ENCODE measurements at places on chromosomes 12 and 14.
A peak's percentile ranks its signal among the peaks of the same experiment; 100 is the strongest.

GRCh38 chr12:31205054-31205453 lies 120.9 kb downstream of the SINHCAF start:
- no peak for DNase-seq

DNA sequence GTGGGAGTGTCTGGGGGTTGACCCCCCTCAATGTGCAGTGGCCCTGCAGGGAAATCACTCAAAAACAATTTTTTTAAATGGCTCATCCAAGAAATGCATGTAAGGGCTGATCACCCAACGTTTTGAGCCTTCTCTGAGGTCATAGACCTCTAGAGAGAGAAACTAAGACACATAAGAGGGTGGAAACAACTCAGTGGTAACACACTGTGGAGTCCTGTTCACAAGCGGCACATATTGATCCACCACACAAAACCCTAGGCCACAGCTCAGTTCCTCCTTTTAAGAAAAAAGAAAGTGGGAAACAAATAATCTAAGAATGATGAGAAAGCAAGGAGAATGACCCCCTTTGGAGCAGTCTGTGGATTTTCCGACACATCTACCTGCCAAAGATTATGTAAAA lies 83.0 kb upstream of the METAP2 start:
- no peak for DNase-seq

DNA sequence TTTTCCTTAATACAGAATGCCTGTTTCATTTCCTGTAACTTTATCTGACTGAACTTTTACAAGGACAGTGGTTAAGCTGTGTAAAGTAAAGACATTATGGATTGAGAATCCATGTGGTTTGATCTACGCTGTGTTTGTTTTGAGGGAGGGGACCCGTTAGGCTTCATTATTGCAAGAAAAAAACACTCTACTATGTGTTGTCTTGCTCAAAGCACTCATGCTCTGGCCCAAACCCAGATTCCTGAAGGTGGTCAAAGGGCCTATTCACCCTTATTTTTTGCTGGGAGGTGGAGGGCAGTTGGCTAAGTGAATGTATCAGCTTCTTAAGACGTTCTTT lies 11.9 kb downstream of the RNF10 start:
- DNase-seq: no peak

GRCh38 chr12:92289629-92290349 lies 144.1 kb upstream of the BTG1 start:
- no peak for DNase-seq

- DNase-seq: no peak
Observed at GRCh38 chr12:1488908-1489381, 105.4 kb downstream of the FBXL14 start.

GRCh38 chr14:65548878-65549277 lies 136.3 kb downstream of the FUT8 start:
- DNase-seq: no peak

- no peak for DNase-seq
Observed at GRCh38 chr12:50363141-50363540, 33.3 kb downstream of the FAM186A start.

DNA sequence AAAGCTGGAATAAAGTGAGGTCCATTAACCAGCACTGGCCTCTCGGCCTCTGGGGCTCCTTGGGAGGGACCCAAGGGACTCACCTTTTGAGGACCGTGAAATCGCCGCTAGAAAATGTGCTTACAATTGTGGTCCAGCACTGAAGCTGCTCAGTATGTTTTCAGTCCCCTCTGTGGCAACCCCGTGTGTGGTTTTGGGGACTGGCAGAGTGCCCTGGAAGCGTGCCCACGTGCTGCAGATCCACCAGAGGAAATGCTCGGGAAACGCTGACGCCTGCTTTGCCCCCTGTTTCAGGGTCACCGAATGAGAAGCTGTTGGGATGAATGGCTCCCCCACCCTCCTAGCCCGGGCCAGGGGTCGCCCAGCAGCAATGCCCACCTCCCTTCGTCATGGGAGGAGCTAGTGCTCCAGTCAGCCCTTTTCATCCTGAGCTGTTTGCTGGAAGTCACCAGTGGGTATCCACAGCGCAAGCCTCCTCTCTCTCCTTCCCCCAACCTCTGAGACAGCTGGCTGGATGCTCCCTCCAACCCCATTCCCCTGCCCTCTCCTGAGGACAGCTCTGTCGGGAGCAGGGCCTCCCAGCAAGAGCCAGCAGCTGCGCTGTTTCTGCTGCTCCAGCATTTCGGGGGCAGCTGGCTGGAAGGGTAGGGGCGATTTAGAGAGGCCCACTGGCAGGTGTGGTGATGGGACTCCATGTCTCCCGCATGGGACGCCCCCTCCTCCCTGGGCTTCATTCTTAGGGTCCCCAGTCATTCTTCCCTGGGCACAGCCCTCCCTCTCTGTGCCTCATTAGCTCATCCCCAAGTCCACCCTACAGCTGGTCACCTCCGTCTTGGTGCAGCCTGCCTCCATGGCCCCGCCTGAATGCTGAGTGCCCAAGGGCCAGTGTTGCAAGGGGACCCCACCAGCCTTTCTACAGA lies 33.2 kb upstream of the PPP1R13B start:
- no peak for DNase-seq

DNA sequence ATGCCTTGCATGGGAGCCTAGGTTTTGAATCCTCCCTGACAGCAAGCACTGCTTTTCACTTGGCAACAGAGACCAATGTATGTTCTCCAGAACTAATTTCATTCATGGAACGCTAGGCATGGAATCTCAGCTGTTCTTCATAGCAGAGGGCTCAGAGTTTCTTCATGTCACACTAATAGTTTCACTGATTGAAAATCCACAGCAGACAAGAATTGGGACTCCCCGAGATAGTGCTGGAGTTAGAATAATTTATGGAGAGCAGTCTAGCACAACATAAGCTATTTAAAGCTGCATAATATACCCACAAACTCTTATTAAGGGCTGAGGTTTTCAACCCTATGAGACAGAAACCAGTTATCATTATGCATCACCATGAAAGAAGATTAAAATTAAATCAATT lies 342.5 kb downstream of the TMEM132D start:
- no peak for DNase-seq

DNA sequence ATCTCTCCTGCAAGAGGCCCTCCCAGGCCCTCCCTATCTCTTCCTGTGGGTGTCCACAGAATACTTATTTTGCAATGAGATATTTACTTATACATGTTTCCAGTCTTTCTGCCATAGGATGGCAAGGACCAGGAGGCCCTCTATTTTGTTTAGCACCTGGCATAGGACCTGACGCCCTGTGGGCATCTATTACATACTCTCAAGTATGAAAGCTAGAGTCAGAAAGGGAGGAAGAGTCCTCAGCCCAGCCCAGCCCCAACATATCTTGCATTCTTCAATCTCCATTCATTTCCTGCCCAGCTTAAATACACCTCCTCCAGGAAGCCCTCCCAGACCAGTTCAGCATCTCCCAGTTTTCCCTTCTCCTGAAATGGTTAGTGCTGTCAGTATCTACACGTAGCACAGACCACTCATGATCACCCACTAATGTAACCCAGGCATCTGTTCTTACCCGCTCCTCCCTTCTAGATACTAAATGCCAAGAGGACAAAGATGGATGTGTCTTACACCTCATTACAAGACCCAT lies 7.4 kb downstream of the FOXN4 start:
- no peak for DNase-seq

GRCh38 chr14:103292426-103293374 lies 41.3 kb upstream of the EIF5 start:
- DNase-seq: peak; percentile 94

GRCh38 chr12:2698566-2698965 lies 96.2 kb upstream of the FKBP4 start:
- DNase-seq: no peak

DNA sequence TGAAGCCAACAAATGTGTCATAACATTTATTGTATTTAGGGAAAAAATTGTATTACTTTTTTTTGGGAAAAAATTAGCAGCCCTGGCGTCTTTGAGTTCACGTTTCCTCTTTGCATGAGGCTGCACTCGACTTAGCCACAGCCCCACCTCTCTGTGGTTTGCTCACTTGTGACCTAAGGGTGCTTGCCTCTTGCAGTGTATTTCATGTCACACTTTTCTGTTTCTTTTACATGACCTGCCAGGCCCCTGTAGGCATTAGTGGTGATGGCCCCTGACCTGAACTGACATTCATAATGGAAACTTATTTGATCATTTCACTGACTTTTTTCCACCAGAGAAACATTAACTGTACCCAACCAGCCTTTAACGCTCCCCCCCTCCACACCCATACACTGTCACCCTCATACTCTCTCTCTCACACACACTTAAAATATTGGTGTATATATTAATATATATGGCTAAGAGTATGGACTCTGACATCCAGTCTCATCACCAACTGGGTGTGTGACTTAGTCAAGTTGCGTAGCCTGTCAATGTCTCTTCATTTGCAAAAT lies 122.9 kb downstream of the PRKCH start:
- no peak for DNase-seq

GRCh38 chr12:4445156-4446101 lies at the start of gene FGF6:
TSS of gene FGF6 (minus strand) at chr12:4445815. CDS start at chr12:4445570, 245 bp downstream.
- DNase-seq: no peak

GRCh38 chr14:74935360-74935680 lies 12.3 kb upstream of the RPS6KL1 start:
- DNase-seq: no peak

DNA sequence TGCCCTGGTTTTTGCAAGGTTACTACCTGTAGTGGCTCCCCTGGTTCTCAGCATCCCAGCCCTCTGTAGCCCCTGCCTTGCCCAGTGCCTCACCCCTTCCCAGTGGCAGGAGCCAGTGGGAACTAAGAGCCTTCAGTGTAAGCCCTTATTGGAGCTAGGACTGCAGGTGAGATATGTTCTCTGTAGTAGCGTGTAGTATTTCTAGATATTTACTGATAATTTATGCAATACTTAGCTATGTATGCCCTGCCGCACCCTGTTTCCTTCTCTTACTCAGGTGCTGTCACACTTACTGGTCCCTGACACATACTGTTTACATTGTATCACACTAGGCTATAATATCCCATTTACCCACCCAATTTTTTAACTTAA lies 3.6 kb downstream of the BMAL2 start:
- DNase-seq: no peak
